ENCODE measurements at places on chromosomes 2 and 18. TPM values are rescaled to one million over a fixed set of nuclear protein-coding genes. Genes with fewer than 3 reads are reported as not detected.

Gene CGREF1
- 0.31 TPM for total RNA-seq

Gene OXER1
- 2.1 TPM for total RNA-seq

Gene CNDP1
- total RNA-seq: 0.33 TPM

Gene SERPINB10
- total RNA-seq: not detected

Gene ANKRD30BL
- not detected for total RNA-seq

Gene RAD51AP2
- not detected for total RNA-seq

Gene TDRD15
- total RNA-seq: 0.58 TPM

Gene SDC1
- total RNA-seq: not detected

Gene HNMT
- not detected for total RNA-seq

Gene MARCHF4
- total RNA-seq: not detected

Gene RESP18
- not detected for total RNA-seq

Gene TUBA4B
- total RNA-seq: not detected

Gene ZNF385B
- total RNA-seq: not detected

Gene NFE2L2
- total RNA-seq: 89.3 TPM

Measured in activated B cell treated with CpG ODN at 0.5 μM for 24 hours (primary cell).